ENCODE measurements at places on chromosomes 13 and 19.

- DNase-seq: peak; percentile 15
Measured at GRCh38 chr13:73416093-73416492, 357.3 kb downstream of the KLF5 start.

DNA sequence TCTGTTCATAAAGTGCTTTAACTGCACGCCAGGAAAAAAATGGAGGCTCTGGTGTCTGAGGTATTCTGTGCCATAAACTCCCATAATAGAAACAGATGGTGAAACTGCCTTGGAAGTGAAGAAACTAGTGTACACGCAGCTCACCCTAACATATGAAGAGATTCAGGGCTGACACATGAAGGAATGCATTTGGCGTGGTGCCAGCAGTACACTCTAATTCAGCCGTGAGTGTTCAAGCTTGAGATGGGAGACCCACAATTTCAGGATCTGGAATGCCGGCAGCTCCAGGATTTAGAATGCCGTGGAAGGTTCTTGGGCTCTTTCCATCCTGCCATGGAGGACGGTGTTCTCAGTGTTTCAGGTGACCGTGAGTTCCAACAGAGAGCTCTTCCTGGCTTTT is 478.4 kb downstream of the TSHZ3 start:
- DNase-seq: no peak

- DNase-seq: no peak
Measured at GRCh38 chr13:61728471-61728870, 312.8 kb upstream of the PCDH20 start.

GRCh38 chr13:113852536-113853517 is 11.0 kb downstream of the GAS6 start:
- no peak for DNase-seq

- peak; percentile 65 for DNase-seq
Measured at GRCh38 chr13:111219280-111219679, 101.2 kb upstream of the TEX29 start.

DNA sequence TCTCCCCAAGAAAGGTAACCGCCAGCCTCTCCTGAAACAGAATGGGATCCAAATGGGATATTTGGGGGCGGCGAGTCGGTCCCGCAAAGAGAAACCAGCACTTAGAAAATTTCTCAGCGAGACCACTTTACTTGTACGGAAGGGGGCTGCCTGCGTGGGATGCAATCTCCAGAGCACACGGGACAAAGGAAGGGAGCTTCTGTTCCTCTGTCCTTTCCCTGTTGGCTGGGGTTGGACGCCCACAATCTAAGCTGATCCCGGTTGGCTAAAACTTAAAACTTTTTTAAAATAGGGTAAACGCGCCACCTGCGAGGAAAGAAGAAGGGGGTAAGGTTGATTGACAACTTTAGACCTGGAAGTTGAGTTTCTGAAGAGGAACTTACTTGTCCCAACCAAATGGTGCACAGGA is 826 bp upstream of the BSG start:
- peak; percentile 73 for DNase-seq

DNA sequence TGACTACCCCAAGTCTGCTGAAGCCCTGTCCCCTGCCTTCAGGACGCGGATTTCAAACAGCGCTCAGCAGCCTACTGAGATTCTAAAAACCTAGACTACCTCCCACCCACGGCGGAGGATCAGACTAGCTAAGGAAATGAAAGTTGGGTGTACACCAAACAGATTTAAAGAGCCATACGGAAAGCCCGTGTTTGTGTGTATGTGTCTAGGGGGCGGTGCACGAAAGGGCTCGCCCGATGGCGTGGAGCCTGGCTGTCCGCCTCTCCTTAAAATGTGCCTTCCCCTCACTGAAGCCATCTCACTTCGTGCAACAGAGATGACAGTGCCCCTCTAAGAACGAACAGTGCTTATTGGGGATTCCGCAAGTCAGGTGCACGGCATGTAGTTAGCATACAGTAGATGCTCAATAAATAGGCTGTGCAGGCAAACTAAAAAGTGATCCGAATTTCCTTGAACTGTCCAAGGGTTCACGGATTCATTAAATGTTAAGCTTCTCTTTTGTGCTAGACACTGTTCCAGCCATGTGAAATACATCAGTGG is 639 bp downstream of the LENG1 start:
- DNase-seq: peak; percentile 58

DNA sequence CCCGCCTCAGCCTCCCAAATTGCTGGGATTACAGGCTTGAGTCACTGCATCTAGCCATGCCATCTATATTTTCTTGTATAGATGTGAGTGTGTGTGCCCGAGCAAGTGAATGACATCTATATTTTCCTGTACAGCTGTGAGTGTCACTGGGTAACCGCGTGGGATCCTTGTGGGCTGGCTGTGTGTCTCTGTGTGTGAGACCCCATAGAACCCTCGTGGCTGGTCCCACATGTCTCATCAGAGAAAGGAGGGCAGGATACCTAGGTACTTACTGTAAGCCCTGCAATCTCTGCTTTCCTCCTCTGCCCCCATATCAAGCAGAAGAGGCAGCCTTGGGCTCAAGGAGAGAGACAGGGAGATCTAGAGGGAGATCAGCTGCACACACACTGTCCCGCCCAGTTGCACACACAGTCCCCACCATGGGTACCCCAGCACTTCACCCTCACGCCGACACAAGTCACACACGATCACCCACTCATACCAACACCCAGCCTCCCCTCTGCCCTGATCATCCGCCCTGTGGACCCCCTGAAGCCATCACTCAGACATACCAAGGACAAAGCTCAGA is 655 bp downstream of the DENND1C start:
- DNase-seq: no peak

DNA sequence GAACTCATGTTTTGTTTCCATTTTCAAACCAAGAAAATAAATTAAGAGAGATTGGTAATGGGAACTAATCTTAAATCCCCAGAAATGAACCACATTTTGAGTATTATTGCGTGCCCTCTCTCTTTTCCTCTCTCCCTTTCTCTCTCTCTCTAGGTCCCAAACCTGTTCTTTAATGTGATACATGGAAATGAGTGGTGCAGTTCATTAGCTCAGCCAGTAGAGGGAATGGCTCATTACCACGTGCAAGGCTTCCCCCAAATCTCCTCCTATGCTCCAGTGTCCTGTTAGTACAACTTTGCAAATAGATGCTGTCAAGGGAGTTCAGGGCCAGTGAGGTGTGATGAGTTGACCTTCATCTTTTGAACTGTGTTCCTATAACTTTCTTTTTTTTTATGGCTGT is 178.4 kb downstream of the FGF9 start:
- no peak for DNase-seq

GRCh38 chr13:59000770-59001169 is 1163.0 kb downstream of the DIAPH3 start:
- DNase-seq: no peak

DNA sequence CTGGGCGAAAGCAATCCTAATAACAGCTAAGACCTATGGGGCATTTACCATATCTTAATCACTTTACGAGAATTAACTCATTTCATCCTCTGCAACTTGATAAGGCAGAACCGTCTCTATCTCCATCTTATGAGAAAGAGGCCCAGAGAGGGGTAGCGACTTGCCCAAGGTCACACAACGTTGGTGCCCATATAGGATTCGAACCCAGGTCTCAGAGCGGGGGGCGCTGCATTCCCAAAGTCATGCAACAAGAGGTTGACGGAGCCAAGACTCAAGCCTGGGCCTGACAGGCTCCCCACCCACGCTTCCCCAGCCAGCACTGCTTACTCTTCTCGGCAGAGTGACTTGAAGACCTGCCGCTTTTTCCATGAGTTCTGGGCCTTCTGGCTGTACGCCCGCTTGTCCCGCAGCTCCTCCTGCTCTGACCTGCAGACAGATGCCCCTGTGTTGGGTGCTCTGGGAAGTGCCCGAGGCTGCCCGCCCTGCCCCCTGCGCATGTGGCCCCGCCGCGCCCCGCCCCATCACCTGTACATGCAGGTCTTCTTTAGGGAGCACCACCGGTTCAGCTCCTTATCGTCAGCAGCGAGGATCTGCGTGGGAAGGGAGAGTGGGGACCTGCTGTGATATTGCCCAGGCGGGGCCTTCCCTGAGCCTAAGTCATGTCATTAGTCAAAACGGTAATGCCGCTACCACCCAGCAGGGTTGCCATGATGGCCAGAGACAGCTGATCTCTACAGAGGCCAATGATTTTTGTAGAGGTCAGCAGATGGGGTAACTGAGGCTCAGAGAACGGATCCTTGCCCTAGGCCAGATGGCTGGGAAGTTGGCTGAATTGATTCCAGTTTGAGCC is 10.8 kb downstream of the KRI1 start:
- no peak for DNase-seq

- no peak for DNase-seq
Measured at GRCh38 chr13:30257468-30258099, 49.8 kb downstream of the KATNAL1 start.

GRCh38 chr13:39159393-39159792 is 121.1 kb downstream of the NHLRC3 start:
- no peak for DNase-seq

- no peak for DNase-seq
Measured at GRCh38 chr19:1717200-1717969, 35.9 kb upstream of the ONECUT3 start.

DNA sequence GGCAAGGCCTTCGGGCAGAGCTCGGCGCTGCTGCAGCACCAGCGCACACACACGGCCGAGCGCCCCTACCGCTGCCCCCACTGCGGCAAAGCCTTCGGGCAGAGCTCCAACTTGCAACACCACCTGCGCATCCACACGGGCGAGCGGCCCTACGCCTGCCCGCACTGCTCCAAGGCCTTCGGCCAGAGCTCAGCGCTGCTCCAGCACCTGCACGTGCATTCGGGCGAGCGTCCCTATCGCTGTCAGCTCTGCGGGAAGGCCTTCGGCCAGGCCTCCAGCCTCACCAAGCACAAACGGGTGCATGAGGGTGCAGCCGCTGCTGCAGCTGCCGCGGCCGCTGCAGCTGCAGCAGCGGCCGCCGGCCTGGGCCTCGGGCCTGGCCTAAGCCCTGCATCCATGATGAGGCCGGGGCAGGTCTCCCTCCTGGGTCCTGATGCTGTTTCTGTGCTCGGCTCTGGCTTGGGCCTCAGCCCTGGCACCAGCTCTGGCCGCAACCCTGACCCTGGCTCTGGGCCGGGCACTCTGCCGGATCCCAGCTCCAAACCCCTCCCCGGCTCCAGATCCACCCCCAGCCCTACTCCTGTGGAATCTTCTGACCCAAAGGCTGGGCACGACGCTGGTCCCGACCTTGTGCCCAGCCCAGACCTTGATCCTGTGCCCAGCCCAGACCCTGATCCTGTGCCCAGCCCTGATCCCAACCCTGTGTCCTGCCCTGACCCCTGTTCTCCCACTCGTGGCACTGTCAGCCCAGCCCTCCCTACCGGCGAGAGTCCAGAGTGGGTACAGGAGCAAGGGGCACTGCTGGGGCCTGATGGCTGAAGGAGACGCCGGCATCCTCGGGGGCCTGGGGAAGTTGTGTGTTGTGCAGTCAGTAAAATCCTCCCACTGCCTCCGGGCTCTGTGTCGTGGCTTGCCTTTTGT is 2.0 kb upstream of the MCOLN1 start:
- no peak for DNase-seq

DNA sequence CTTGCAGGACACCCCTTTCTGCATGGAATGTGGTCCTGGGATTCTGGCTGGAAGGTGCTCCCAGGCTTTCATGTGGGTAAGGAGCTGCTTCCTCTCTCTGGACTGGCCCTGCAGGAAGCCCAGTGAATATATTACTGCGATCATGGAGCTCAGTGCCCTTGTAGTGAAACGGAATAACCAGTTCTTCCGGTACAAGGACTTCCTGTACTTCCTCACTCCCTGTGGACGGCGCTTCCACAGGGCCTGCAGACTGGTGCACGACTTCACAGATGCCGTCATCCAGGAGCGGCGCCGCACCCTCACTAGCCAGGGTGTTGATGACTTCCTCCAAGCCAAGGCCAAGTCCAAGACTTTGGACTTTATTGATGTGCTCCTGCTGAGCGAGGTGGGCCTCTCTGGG is 8.0 kb downstream of the CYP4F8 start:
- DNase-seq: no peak

DNA sequence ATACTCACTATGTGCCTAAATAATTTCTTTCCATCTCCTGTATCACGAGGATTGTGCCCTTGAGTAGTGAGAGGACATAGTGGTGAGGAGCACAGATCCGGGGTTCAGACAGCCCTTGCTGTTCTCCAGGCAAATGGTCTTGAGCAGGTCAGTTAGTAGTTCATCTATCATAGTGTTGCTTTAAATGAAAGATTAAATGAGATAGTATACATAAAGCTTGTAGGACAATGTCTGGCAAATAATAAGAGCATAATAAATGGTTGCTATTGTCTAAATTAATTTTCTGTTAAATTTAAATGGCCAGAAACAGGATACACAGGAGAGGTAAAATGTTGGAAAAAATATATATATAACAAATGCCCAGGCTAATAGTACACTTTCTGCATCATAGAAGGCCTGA is 23.4 kb downstream of the FAM124A start:
- no peak for DNase-seq

DNA sequence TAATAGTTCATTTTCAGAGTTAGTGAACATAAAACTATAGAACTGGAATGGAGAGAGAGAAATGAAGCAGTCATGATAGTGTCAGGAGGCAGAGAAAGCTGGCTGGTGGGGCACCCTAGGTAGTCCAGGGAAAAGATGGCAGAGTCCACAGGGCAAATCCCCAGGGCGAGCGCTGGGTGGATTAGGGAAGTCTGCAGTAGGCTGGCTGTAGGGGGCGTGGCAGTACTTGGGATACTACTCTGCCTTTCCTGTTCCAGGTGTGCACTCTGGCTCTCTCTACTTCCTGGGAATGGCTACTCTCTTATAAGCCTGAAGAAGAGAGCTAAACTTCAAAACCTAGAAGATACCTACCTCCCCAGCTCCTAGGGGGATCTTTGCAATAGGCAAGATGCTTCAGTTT is 232.9 kb upstream of the SLC10A2 start:
- no peak for DNase-seq

GRCh38 chr13:112781881-112782361 is 92.1 kb downstream of the ATP11A start:
- no peak for DNase-seq

- DNase-seq: no peak
Measured at GRCh38 chr13:37627428-37627827, 28.9 kb upstream of the POSTN start.

- DNase-seq: no peak
Measured at GRCh38 chr13:93222976-93223375, 3.6 kb upstream of the GPC6 start.

DNA sequence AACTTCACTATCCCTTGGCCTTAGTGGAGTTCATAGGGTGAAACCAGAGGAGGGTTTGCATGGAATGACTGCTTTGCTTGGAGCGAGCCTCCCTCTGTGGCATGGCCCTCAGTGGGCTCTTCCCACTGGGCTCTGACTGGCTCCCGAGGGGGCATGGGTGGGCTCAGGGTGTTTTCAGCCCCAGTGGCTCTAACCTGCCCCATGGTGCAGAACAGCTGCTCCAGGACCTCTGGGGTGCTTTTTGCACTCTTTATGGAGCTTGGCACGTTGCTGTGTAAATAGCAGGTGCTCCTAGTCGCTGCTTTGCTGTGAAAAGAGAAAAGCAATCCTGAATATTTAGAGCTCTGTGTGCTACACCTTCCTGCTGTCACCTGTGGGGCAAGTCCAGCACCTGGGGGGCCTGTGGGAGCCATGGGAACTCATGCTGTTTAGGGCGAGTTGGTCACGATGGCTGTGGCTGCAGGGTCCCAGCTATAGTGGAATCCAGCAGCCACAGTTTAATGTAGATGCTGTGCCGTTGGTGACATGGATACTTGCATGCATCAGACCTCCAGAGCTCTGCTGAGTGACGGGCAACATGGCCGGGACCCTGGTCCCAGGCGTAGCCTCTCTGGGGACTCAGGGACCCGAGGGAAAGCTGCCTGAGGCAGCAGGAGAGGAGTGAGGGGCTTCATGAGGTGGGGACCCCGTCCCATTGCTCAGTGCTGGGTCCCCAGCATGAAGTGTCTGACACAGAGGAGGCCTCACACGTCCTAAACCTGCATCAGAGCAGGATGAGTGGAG is 14.3 kb upstream of the MCF2L start:
- DNase-seq: no peak

Data from adipocyte (in vitro differentiated cells).